Activated CD4-positive, alpha-beta T cell treated with anti-CD3 and anti-CD28 coated beads, Interleukin-2, amount 50 U/mL, for 48 hours (primary cell): ENCODE measurements at places on chromosomes 5 and 9.

GRCh38 chr5:133950821-133951612, 17.4 kb downstream of the C5orf15 start:
- no peak for DNase-seq

GRCh38 chr5:68046445-68046844, 169.1 kb upstream of the PIK3R1 start:
- no peak for DNase-seq

DNA sequence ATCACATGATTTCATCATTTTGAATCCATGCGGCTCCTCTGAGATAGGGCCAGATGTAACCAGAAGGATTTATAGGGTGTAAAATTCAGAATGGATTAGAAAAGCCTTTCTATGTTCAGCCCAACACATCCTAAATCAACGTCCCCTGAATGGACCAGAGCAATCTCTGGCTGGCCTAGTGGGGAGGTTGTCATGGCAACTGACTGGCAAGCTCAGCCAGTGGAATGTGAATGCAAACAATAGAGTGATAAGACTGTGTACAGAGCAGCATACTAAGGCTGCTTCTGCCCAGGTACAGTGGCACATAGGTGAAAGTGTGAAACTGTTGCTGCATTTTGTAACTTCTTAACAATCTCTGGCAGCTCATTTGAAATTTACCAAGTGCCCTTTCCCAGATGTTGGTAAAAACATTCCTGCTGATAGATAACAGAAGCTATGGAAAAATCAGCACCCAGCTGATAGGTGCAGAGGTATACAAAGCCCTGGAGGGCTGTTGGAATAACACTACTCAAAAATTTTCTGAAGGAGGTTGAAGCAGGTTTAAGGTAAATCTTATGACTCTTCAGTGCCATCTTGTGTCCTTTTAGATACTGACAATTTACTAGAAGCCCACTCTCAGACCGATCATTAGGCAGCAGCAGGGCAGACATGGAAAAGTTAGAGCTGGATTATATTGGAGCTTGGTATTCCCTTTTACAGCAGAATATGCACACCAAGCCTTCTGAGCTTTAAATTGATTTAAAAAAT, 267.2 kb downstream of the RAB3C start:
- DNase-seq = no peak

- no peak for DNase-seq
Measured at GRCh38 chr5:154038261-154038706, 426 bp downstream of the FAM114A2 start.

- no peak for DNase-seq
Measured at GRCh38 chr5:72465066-72465465, 42.1 kb downstream of the ZNF366 start.

- DNase-seq = no peak
Measured at GRCh38 chr9:35533398-35533797, 43.5 kb downstream of the RUSC2 start.

- DNase-seq = no peak
Measured at GRCh38 chr9:74858751-74859414, 28.8 kb downstream of the TRPM6 start.

DNA sequence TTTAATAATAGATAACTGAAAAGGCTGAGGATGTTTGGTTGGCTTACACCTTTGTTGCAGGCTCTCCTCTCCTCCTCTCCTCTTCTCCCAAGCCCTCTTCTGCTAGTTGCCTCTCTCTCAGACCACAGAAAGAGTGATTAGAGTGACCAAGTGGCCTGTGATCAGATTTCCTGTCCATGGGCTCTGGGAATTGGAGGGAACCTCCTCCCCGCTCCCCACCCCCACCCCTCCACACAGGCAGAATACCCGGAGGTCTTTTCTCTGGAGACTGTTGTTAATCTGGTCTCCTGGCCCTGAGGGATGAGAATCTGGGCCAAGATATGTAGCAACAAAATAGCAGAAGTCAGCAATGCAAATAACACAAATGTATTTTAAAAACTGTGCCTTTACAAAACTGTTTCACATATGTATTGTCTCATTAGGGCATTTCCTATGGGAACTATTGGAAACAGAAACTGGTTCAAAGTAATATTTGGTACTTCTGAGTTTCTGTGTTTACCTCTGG, 361.3 kb downstream of the NR2F1-AS1 start:
- no peak for DNase-seq

DNA sequence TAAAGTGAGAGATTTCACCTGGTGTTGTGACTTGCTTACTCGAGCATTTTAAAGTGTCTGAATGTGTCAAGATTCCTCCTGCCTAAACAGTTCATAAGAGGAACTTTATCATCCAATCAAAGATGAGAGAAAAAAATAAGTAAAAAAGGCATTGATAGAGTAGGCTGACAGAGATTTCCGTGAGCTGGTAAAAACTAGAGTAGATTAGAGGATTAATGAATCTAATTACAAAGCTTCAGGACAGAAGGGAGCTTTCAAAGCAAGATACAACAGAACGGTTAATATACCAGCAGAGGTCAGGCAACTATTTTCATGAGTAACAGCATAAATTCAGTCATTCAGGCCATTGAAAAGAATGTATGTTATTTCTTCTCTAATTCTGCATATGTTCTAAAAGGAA, 91.5 kb downstream of the ADAMTS6 start:
- no peak for DNase-seq

DNA sequence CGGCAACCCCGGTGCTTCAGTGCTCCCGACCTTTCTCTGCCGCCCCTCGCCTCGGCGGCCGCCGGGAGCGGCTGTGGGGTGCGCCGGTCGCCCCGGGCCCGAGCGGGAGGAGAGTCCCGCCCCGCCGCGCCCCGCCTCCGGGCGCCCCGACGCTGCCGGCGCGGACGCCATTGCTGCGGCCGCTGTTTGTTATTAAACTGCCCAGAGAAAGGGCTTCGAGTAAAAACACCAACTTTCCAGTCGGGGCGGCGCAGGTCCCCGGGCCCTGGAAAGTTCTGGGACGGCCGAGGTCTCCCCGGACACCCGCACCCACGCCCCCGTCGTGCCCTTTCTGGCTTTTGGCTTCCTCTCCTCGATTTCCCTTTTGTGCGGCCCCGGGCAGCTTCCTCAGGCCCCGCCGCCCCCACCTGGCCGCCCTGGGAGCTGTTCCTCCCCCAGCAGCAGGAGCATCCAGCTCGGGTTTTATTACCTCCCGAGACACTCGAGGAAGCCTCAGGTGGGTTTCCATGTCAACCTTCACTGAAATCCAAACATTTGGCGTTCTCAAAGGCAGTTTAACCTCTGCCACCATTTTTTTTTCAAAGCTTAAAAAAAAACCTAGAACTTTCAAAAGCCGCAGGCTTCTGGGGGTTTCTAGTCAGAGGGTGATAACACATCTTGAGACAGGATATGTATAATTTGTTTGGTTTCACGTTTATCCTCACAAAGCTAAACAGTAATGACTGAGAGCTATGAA, 334.4 kb downstream of the CWC27 start:
- peak; percentile 49 for DNase-seq

- no peak for DNase-seq
Measured at GRCh38 chr9:93892748-93893147, 62.4 kb downstream of the BARX1 start.

GRCh38 chr5:38533286-38534155, 22.9 kb downstream of the LIFR start:
- no peak for DNase-seq

GRCh38 chr5:1961952-1962595, 79.3 kb upstream of the IRX4 start:
- no peak for DNase-seq

DNA sequence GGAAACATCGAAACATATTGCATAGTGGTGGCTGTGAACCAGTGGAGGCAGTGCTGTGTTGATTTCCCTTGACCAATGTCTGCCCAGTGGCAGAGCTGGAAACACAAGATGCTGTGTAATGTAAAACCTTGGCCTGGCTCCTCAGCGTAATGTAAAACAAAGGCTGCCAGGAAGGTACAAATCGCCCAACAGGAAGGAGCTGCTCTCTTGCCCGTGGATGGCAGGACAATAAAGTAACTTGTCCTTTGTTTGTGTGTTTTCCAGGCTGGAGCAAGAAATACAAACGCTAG, 143.4 kb downstream of the PALM2AKAP2 start:
- no peak for DNase-seq

GRCh38 chr5:81728301-81728700, 22.6 kb downstream of the SSBP2 start:
- no peak for DNase-seq

DNA sequence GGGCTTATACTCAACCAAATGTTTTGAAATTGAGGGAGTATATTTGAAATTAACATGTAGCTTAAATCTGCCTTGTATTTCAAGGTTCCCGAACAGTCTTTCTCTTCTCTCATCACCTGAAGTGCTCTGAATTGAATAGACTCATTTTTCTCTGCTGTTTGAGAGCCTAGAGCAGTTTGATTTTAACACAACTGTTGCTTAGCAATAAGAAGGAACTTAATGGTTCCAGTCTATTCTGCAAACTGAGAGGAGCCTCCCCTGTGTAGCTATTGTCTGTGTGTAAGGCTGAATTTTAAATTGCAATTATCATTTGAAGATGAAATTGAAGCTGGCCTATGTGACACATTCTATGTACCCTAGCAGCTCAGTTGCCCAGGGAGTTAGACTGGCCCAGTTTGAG, 87.1 kb upstream of the CKMT2 start:
- DNase-seq = no peak

DNA sequence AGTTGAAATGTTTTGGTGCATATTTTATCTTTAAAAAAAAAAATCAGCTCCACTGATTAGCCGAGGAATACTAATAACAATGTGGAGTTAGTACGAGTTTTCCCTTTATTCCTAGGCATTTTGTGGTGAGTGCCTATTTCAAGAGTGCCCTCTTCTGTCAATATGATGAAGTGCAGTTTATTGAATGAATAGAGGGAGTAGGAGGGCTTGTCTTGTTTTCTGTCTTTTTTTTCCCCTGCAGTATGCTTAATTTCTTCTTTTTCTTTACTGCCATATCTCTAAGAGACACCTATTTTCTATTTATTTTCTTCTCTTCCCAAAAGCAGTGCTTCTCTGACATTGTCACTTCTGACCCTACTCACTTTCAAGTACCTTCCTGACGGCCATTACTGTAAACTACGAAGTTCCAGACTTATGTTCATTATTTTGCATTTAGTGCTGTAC, 169.6 kb upstream of the PITX1 start:
- no peak for DNase-seq

- DNase-seq = no peak
Measured at GRCh38 chr5:125554355-125554754, 807.9 kb upstream of the ZNF608 start.

DNA sequence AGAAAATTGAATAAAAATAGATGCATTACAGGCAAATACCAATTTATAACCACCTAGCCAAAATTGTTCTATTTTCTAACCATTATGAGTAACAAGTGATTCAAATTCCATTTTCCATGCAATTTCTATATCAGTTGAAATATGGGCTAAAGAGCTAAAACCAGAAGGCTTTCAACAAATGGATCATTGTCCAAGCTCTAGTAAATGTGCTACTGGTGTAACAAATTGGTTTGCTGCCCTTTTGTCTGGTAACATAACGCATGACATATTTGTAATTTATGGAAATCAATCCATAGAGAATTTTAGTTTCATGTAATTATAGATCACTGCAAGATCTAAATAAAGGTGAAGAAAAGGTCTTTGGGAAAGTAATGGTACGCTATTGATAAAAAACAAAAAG, 708.0 kb upstream of the GRAMD2B start:
- no peak for DNase-seq

GRCh38 chr5:91850031-91850430, 466.9 kb upstream of the ARRDC3 start:
- DNase-seq = no peak

GRCh38 chr5:1243487-1244130, 18.4 kb downstream of the SLC6A18 start:
- no peak for DNase-seq

GRCh38 chr9:86500031-86500430, 145.8 kb upstream of the TUT7 start:
- no peak for DNase-seq

DNA sequence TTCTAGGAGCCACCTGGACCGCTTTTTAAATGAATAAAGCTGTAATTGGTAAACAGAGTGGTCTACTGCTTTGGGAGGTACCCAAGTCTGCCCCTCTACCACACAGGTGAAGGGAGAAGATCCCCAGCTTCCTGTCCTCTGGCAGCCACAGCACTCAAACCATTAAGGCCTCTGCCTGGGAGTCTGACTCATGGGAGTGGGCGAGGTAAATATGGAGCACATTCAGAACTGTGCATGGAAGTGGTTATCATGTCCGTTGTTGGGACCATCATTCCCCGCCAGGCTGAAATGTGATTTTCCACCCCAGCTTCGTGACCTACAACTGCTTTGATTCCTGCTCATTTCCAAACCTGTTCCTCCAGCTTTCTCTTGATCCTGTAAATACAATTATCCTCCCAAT, 59.5 kb upstream of the ALDH1B1 start:
- DNase-seq = no peak

DNA sequence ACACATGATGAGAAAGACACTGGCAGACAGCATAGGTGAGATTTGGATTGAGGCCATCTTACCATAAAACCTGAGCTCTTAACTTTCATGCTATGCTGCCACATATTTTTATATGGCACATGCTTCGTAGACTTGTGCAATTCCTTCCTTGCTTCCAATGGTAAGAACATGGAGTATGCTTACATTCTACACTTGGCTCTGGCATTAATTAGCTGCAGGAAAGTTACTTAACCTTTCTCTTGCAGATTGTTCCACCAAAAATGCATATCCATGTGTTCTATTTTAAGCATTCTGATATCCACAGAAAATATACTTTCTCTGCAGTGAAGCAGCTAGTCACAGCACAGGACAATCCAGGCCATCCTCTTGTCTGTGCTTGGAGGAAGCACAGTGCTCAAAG, 119.4 kb downstream of the MPDZ start:
- DNase-seq = no peak

DNA sequence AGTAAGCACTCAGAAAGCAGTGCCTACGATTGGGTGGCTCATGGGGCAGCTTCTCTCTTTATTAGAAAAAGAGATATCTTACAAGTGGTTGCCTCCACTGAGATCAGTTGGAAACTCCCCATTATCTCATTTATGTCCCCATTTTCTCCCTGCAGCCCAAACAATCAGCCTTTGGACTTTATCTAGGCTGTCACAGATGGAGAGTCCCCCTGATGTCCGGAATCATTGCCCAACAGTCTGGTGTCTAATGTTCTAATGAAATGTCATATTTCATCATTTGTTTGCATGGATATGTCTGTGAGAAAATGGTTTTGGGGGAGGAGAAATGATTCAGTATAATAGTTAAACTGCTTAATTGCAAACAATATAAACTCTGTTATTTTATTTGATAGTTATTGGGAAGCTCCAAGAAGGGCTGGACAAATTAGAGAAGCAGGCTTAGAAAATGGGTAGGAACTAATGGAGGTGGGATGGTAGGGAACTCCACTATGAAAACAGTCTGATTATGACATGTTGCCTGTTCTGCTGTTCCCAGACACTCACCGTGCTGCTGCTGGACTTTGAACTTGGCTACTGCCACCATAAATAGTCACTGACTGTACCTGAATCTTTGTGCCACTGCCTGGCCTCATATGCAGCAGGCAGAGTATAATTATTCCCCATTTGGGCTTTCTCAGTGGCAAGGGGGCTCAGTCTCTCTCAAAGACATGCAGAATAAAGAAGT, 38.3 kb upstream of the SMAD5 start:
- no peak for DNase-seq

DNA sequence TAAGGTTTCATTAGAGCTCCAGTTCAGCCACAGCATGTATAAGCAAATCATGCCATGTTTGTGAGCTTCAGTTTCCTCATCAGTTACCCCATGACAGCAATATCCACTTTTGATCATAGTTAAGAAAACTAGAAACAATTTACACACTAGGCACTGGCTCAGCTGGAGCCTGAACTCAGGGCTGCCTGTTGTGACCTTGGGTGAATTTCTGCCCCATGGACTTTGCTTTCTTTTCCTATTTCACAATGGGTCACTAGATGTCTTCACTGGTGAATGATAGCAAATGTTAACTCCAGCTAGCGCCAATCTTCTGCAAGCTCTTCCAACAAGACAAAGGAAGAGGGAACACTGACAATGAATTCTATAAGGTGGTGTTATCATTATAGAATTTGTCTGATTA, 233.3 kb upstream of the TRIM32 start:
- no peak for DNase-seq
